ENCODE measurements at places on chromosomes 6 and 20.

DNA sequence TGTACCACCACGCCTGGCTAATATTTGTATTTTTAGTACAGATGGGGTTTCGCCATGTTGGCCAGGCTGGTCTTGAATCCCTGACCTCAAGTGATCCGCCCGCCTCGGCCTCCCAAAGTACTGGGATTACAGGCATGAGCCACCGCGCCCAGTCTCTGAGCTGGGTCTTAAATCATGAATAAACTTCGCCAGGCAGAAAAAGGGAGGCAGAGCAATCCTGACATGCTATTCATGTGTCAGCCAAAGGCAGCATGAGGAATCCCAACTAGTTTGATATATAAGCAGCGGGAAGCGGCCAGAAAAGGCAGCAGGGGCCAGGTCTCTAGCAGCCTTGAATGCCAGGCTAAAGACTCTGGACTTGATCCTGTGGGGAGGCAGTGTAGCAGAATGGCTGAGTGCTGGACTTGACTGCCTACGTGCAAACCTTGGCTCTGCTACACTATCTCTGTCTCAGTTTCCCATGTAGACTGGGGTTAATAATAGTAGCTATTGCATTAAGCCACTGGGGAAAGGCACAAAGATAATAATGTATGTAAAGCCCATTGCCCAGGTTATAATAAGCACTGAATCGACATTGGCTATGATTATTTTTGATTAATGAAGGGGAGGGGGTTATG lies 1.8 kb downstream of the PROCR start:
- DNase-seq, result no peak

- DNase-seq, result no peak
Measured at GRCh38 chr6:153001767-153002612, 519 bp downstream of the MTRF1L start.

- DNase-seq, result no peak
Measured at GRCh38 chr6:106149472-106150069, 63.4 kb downstream of the PRDM1 start.

DNA sequence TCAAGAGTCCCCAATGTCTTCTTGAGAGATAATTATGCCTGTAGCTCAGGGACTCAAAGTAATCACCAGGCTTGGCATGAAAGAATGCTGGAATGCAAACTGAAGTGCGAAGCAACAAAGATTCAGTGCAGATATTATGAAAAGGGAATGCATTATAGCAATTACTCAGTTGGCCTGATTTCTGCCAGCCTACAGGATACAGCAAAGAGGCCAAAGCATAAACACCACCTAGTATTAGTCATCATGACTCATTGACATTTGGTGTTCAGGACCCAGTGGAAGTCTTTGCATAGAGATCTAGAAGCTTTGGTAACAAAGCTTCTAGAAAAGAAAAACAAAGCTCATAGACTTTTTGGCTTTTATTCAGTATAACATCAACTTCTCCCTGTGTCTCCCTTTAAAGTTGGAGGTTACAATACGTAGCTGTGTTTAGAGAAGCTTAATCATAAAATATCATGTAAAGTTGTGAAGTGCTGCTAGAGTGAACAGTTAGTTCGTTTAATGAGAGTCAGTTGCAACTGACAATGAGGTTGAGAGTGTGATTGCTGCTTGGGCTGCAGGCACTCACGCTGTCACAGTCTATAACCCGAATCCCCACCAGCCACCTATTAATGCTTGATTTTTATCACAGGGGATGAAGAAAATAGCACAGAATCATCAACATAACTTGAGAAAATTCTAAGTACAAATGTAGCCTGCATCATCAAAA lies 932.7 kb downstream of the TFAP2A start:
- DNase-seq, result no peak

DNA sequence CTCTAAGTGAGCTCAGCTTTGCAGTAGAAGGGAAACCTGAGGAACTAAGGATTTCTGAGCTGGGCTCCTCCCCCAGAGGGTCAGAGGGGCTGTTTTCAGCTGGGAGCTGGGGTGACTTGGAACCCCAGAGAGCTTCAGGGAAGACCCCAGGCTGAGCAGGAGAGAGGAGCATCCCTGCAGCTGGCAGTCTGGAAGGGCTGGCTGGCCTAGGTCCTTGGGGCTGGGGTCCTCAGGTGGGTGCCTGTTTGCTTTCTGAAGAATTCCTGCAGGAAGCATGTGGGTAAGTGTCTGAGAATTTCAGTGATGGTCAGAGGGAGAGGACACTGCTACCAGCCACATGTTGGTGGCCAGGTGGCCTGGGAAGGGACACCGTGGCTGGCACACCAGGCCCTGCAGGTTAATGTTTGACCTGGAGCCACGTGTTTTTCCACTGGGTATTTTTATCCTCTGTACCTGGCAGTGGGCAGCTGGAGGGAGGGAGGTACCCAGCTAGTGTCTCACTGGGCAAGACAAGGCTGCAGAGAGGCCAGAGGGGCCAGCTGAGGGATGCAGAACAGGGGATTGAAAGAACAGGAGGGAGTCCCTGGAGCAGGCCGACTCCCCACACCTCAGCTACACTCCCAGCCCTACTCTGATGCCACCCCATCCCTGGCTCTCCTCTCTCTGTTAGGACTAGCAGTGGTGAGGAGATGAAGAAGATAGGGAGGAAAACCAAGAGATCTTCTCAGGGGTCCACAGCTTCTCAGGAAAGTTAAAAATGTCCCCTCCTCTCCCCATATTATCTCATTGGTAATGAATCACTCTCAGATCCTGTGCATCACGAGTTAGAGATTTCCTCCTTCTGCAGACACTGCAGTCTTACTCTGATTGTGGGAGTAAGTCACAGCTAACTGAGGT lies 143.6 kb downstream of the VEGFA start:
- DNase-seq, result no peak

DNA sequence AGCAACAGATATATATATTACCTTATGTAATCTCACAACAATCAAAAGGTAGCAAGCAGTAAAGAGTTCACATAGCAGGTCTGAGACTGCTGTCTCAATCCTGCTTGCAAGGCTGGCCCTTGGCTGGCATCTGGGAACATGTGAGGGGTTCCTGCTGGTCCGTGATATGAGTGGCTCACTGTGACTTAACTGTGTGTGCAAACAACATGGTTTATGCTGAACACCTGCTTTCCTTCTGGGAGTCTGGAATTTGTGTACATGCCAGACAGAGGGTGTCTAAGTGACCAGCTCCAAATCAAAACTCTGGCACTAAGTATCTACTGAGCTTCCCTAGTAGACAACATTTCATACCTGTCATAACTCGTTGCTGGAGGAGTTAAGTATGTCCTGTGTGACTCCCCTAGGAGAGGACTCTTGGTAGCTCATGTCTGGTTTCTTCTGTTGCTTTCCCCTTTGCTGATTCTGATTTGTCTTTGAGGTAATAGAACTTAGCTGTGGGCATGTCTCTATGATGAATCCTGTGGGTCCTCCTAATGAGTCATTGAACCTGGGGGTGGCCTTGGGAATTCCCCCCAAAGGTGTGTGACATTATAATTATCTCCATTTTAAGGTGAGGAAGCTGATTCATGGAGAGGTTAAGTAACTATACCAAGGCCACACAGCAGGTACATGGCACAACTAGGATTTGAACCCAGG lies 131.6 kb upstream of the NEDD9 start:
- peak; percentile 39 for DNase-seq

GRCh38 chr6:32194825-32195651 lies 2.6 kb upstream of the GPSM3 start:
- no peak for DNase-seq

DNA sequence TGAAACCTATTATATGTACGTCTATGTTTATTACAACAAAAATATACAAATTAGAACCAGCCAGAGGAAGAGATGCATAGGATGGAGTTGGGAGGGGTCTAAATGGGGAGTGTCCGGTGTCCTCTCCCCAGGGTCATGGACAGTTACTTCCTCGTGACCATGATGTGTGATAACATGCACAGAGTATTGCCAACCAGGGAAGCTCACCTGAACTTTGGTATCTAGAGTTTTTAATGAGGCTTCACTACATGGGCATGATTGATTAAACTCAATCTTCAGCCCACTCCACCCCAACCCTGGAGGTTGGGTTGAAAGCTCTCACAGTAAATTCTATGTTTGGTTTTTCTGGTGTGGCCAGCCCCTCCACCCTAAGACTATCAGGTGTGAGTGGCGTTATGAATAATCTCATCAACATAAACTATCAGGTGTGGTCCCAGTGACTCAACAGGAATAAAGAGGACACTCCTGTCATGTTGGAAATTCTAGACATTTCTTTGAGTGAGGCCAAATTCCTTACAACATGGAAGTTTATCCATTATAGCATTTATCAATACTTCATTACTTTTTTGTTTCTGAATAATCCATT lies 36.4 kb upstream of the FKBP1A start:
- no peak for DNase-seq

DNA sequence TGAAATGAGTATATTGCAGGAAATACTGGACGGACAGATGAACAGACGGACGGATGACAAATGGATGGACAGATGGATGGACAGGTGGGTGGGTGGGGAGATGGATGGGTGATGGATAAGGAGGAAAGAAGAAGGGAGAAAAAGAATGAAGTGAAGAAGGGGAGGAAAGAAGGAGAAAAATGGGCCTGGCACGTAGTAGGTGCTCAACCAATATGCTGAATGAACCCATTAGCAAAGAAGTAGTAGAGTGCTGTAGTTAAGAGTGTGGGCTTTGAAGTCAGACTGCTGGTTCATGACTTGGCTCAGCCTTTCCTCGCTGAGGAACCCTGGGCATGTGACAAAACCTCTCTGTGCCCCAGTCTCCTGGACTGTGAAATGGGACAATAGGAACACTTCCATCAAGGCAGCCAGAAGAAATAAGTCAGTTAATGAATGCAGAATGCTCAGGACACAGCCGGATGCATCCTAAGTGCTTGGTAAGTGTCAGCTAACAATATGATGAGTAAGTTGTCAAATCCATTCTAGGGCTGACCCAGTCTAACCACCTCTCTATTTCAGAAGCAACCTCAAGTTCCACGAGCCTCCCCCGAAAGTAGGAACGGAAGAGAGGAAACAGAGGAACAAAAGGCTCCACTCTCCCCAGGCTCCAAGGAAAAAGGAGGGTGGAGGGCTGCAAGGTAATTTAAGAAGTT lies 37.9 kb downstream of the PREX1 start:
- DNase-seq, result no peak

- DNase-seq, result peak; percentile 64
Measured at GRCh38 chr20:63628246-63628975, 1.5 kb upstream of the GMEB2 start.

DNA sequence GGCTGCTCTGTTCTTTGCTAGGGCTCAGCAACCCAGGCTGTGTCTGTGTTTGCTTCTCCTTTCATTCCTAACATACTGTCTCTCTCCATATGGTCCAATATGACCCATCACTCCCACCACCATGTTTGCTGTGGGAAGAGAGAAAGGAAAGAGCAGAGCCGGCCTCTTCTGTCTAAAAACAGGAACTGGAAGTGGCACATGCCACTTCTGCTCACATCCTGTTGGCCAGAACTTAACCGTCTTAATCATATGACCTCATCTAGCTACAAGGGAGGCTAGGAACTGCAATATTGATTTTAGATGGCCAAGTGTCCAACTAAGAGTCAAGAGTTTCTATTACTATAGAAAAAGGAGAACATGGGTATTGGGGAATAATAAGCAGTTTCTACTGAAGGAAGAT lies 212.5 kb upstream of the CHD6 start:
- DNase-seq, result no peak
